ENCODE measurements at places on chromosomes 1 and 21.

GRCh38 chr1:94000510-94001282, 91.5 kb upstream of the GCLM start:
- DNase-seq: no peak

- DNase-seq: no peak
Measured at GRCh38 chr1:6625584-6626149, 999 bp downstream of the THAP3 start.

DNA sequence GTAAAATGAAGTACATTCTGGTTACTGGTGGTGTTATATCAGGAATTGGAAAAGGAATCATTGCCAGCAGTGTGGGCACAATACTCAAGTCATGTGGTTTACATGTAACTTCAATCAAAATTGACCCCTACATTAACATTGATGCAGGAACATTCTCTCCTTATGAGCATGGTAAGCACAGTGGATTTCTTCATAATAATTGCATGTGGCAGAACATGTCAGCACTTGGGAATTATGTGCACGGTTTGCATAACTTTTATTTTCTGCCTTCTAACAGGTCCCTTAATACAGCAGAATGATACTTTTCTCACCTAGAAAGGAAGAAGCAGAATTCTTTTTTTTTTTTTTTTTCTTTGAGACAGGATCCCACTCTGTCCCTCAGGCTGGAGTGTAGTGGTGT, 3.8 kb downstream of the CTPS1 start:
- no peak for DNase-seq

DNA sequence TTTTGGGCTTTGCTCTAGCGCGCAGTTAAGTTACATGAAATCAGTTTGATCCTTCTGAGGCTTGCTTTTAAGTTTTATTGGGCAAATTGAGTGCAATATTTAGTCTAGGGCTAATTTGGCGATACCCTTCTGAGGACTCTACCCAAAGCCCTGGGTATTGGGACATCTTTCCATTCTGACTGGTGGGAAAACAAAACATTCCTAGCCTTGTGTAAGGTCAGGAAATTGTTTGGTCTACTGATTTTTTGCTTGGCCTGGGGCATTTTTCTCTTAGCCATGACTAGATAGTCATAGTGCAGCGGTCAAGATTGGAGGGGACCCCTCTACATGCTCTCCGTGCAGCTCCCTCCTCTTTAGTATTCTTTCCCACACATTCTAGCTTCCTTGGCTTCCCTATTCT, 189.6 kb upstream of the PTGFR start:
- no peak for DNase-seq

- no peak for DNase-seq
Measured at GRCh38 chr1:240705579-240705978, 93.6 kb upstream of the GREM2 start.

GRCh38 chr1:1136547-1137230, 20.8 kb upstream of the C1orf159 start:
- no peak for DNase-seq

DNA sequence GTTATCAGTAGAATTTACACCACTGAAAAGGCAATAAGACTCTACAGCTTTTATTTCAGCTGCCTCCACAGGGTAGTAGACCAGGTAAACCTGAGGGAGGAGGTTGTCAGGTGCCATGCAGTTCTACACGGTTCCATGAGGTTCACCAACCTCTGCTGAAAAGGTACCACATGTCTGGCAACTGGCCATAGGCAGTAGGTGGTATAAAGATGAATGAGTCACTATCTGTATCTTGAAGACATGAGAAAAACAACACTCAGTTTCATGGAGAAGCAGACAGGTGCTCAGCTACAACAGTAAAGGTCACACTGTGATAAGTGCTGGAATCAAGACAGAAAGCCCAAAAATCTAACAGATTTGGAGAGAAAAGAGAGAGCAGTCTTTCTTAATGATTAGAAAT, 145.4 kb downstream of the PTGER3 start:
- DNase-seq: no peak

DNA sequence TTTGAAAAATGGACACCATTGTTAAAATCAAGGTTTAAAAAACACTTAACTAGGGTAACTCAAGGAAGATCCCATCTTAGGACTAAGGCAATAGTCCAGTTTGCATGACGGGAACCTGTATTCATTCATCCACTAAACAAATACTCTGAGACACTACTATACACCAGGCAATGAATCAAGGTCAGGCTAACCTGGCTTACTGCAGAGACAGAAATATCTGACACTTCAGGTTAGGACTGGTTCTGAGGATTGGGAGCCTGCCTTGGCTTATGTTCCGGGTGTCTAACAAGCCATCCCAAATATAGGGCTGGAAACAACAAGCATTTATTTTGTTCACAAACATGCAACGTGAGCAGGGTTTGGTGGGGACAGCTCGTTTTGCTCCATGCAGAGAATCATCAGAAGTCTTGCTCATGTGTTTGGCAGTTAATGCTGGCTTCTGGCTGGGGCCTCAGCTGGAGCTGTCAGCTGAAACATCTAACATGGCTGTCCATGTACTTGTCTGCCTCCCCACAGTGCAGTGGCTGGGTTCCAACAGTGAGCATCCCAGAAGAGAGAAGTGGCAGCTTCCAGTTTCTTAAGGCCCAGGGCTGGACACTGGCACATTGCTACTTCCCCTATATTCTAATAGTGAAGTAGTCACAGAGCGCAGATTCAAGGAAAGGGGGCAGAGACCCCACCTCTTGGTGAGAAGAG, 37.0 kb upstream of the CAMK1G start:
- DNase-seq: no peak

DNA sequence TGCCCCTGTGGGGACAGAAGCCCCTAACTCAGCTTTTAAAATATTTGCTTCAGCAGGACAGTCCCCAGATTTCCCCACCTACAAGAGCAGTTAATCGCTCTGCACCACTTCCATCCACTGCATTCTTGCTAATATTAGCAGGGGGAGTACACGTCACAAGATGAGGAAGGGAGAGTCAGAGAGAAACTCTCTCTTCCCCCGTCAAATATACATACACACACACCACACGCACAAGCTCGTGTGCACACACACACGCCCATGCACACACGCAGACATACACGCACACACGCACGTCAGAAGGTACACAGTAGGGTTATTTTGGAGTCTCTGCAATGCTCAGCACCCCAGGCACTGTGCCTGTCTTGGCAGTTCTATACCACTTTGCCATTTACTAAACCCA, 2.1 kb downstream of the CLCA1 start:
- no peak for DNase-seq

DNA sequence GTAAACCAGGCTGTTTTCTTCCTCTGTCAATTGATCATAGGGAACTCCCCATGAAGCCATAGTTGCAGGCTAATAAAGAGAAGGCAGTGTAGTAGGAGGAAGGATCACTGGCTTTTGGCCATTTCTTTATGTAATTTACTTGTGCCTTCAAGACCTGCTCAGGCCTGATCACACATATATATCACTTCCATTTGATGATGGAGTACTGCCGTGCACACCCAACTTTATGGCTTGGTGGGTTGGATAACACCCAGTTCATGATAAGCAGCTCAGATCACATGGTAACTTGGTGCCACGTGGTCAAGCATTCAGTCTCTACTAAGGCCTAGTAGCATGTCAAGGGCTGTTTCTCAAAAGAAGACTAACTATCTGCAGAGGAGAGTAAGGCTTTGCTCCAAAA, 4.1 kb downstream of the MROH9 start:
- no peak for DNase-seq

- no peak for DNase-seq
Measured at GRCh38 chr1:180892272-180892671, 20.4 kb upstream of the KIAA1614 start.

DNA sequence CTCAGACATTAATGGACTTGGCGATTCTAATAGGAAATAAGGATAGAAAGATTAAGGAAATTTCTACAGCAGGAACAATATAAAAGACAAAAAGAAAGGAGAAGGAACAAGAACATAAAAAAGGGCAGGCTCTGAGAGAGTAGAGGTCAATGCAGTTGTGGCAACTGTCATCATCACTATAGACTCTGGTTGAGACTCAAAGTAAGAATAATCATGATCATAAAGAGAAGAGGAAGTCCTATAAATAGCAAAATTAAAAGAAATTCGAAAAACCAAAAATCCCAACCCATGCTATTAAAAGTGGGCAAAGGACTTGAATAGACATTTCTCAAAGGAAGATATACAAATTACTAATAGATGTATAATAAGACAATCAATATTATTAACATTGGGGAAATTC, 14.4 kb upstream of the XCL1 start:
- DNase-seq: no peak

DNA sequence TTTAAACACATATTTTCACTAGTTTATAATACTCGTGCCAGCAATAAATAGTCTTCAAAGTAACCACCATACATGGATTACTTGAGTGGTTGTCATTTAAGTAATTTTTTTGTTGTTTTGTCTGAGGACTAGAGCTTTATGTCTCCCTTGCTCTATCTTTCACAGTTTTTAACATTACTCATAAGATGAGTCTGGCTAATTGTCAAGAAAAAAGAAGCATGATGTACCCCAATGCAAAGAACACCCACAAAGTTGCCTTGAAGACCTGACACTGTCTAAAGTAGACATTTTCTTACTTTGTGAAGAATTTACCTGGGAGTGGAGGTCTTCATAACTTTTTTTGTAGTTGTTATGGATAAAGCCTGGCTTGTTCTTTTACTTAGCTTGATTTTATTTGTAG, 210.4 kb upstream of the BRINP3 start:
- no peak for DNase-seq

- no peak for DNase-seq
Measured at GRCh38 chr1:3016641-3017439, 4.4 kb upstream of the ACTRT2 start.

- no peak for DNase-seq
Measured at GRCh38 chr21:42392731-42393442, 3.0 kb downstream of the TMPRSS3 start.

- DNase-seq: no peak
Measured at GRCh38 chr1:92882819-92883218, 51.0 kb downstream of the RPL5 start.

GRCh38 chr1:200873671-200874397, 1.1 kb downstream of the GPR25 start:
- DNase-seq: no peak

DNA sequence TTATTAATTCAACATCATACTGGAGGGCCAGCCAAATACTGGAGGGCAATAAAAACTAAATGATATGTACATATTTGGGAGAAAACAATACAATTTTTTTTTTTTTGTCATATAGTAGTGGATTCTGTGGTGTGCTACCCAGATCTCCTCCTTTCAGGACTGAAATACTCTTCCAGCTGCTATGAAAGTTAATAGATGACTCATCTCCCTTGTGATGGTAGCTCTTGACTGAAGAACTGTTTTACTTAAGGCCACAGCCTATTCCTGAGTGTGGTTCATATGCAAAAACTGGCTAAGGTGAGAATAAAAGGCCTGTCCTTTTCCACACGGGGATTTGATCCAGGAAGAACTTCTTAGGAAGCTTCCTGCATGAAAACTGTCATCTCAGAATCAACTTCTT, 307.9 kb downstream of the HLX start:
- no peak for DNase-seq

GRCh38 chr1:37438869-37439343, 35.5 kb upstream of the ZC3H12A start:
- DNase-seq: no peak

DNA sequence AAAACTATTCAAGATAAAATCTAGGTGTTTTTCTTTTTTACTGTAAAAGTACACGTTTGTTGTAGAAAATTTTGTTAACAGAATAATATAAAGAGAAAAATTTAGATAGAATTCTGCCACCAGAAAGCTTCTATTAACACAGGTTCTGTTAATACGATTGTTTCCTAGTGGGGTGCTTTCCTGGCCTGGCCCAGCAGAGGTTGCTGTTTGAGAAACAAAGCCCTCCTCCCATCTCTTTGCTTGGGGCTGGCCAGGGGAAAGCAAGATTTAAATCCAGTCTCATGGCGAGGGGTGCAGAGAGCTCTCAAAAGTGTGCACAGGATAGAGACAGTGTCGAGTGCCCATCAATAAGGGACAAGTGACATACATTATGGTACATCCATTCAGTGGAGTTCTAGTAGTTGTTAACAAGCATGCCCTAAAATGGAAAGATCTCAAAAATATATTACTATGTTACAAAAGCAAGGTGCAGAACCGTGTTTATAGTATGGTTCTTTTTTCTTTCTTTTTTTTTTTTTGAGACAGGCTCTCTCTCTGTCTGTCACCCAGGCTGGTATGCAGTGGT, 14.6 kb upstream of the ACBD3 start:
- DNase-seq: no peak

GRCh38 chr1:47577303-47578025, 139.6 kb downstream of the FOXD2 start:
- DNase-seq: no peak

- no peak for DNase-seq
Measured at GRCh38 chr1:235679005-235679404, 29.4 kb upstream of the GNG4 start.

- DNase-seq: no peak
Measured at GRCh38 chr1:150141452-150141851, 8.3 kb upstream of the PLEKHO1 start.

DNA sequence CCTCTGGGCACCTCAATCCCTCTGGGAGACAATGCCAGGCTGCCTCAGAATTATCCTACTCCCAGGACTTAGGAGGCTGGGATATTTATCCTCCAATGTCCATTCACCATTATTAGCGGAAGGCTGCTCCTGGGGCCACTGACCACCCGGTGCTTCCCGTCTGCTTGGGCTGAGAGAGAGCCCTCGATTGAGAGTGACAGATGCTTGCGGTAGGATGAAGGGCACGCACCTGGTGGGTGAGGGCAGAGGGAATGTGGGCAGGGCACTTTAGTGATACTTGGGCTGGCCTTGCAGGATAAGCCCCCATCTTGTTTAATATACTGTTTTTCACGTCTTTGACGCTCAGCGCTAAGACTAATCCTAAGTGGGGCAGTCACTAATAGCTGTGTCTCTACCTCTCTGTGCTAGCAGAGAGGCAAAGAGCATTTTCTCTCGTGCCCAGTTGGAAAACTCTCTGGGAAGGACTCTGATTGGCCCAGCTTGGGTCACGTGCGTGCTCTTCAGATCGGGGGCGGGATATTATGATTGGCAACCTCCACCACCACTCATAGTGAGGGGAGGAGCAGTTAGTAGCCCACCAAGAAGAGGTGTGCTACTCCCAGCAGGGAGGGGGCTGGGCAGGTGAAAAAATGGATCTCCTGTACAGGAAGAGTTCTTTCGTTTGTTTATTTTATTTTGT, 10.6 kb upstream of the PARS2 start:
- peak; percentile 31 for DNase-seq

- no peak for DNase-seq
Measured at GRCh38 chr1:50423670-50424000, 392 bp upstream of the DMRTA2 start.

DNA sequence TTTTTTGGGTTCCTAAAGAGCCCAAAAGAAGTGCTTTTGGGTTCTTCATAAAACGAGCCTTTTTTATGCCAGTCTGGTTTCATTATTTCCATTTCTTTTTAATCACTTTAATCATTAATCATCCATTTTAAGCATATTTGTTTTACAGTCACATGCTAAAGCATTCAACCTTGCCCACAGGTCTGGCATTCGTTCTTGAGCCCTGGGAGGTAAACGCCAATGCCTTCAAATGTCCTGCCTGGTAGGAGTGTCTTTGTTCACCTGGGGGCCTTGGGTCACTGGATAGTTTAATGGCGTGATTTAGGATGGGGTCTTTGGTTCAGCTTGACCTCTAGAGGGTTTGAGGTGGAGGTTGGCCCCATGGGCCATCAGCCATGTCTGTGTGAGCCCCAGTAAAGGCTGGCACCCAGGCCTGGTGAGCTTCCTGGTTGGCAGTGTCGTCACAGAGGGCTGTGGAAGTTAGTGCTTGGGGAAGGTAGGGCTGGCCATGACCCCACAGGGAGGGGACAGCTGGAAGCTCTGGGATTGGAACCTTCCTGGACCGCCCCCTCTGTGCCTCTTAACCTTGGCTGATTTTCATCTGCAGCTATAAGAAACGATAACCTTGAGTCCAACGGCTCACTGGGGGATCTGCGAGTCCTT, 20.2 kb downstream of the C1orf174 start:
- DNase-seq: no peak

Data from neuronal stem cell (in vitro differentiated cells).